Activated CD8-positive, alpha-beta memory T cell treated with anti-CD3 and anti-CD28 coated beads for 48 hours (primary cell): ENCODE measurements at places on chromosomes 5 and 9.

DNA sequence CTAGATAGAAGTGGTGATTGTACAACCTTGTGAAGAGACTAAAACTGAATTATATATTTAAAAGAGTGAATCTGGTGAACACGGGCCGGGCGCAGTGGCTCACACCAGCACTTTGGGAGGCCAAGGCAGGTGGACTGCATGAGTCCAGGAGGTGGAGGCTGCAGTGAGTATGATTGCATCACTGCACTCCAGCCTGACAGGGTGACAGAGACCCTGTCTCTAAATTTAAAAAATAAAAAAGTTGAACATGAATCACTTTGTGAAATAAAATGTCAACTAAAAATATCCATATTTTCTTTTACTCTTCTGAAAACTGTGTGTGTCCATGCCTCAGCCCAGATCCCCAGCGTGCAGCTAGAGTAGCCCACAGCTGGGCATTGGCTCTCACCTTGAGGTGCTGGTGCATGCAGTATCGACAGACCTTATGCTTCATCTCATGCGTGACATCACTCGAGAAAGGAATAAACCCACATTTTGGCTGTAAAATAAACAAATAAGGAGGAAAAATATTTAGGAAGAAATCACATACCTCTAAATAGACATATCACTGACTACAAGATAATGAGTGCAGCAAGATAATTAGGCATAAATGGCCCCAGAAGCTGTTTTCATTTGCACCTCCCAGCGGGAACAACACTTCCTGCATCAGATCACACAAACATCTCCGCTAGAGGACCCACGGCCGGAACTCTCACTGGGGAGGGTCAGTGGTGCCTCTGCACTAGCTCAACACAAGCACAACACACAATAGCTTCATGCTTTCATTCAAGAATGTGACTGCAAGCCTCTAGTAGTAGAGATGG lies 22.1 kb downstream of the IPPK start:
- no peak for DNase-seq

DNA sequence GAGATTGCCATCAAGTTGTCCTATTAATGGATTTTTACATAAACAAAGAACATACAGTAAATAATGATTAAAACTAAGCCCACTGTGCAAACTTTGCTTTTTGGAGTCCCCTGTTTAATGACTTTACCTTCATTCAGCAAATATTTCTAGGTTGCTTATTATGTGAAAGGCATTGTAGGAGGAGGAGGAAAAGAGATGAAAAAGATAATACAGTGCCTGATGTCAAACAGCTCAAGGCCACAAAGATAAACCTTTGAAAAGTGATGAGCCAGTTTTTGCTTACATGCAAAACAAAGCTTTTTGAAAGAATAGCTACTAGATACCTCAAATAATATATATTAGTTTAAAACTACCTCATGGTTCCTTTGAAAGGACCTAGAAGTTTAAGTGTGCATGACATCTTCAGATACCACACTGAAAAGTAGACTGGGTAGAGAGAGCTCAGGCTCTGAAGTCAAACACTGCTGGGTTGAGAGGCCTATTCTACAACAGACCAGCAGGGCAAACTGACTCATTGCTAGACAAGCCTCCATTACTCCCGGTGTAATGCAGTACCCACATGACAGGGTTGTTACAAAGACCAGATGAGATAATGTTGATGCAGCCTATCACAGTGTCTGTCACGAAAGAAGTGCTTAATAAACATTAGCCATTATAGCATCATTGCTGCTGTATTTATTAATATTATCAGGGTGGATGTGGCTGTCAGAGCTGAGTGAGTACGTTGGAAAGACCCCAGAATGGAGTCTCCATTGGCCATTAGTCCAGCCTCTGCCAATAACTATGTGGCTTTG lies 11.8 kb downstream of the DEPDC1B start:
- DNase-seq, result no peak

DNA sequence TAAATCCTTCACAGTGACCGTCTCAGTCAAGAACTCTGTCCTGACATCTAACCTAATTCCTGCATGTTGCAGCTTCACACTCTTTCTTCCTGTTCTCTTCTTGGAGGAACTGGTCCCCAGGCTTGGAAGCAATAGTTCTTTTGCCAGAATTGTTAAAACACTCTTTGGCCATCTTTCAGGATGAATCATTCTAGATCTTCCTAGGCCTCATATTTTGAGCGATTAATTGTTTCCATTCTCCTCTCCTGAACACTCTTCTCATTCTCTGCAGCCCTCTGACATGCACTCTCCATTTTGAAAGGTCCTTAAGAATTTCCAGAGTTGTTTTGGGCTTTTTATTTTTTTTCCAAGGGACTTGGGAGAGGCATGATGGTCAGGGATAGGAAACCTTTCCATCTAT lies 85.8 kb downstream of the FAM114A2 start:
- DNase-seq, result no peak

- no peak for DNase-seq
Measured at GRCh38 chr5:61347080-61347479, 15.0 kb downstream of the ZSWIM6 start.

DNA sequence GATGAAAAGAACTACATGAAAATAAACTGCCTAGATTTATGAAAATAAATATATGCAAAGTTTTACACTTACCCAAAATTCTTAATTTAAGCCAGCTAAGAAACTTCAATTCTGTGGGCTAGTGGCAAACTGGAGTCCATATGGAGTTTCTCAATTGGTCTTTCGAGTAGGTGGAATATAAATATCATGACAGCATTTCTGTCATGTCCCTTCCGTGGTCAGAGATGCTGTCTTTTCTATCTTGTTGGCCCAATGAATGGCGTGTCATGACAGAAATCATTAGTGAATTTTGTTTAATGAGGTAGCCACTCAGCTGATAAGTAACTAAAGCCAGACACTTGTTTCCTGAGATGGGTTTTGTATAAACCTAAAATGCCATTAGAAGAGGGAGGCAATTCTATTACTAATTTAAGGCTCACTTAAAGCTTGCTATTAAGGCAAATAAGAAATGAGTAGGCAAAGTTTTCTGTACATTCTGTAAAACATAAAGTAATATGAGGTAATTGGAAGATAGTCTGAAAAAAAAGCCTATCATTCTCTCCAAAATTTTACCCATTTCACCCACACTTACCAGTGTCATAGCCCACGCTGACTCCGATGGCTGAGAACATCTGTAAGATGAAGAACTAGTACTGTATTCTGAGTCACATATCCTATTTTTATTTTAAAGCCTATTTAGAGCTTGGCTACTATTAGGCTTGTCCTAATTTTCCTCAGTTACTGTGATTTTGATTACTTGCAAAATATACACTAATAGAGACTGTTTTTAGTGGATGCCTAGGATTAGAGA lies 419.3 kb upstream of the MEF2C start:
- no peak for DNase-seq

GRCh38 chr9:126050605-126050990 lies 276.0 kb upstream of the MVB12B start:
- DNase-seq, result no peak

DNA sequence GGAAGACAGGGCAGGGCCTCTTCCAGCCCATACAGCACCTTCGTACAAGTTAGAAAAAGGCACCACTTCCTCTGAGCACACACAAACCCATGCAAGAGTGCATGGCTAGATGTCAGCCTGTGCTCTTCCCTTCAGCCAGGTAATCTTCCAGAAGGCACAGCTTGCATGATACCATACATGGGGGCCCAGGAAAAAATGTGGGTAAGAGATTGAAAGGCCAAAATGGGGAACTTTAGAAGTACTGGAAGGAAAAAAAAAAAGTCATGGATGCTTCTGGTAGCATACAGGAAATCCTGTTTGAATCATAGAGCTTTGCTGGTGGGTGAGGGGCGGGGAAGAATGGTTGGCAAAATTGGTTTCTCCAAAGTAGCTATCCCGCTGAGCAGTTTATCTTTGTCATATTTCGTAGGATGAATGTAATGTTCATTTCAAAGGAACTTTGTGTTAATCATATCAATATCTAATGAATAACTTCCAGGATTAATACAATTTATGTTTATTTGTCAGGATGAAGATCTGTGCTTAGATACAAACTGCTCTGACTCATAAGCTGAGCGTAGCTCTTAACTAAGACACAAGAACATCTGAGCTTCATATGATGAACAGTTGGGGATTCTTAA lies 78.2 kb upstream of the MAP3K1 start:
- DNase-seq, result no peak

GRCh38 chr9:91757782-91758181 lies 192.2 kb downstream of the ROR2 start:
- DNase-seq, result no peak

DNA sequence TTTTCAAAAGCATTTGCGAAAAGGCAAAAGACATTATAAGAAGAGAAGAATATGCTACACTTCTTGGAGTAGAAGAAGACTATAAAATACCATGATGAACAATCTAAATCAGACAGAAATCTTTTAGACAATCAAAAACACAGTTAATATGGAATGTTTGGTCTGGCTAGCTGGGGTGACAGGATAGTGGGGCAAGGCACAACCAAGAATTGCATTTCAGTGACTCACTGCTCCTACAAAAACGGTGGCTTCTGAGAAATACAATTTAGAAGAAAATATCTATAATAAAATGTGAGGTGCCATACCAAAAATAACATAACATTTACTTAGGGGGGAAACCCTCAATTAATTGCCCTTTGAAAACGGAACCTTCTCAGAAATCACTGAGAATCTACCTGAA lies 363.4 kb downstream of the NPR3 start:
- no peak for DNase-seq

GRCh38 chr9:133121915-133122550 lies 993 bp upstream of the RALGDS start:
- DNase-seq, result no peak

GRCh38 chr9:16100537-16101091 lies 547.8 kb downstream of the CCDC171 start:
- DNase-seq, result no peak

GRCh38 chr5:132526290-132526973 lies 16.9 kb downstream of the IL5 start:
- DNase-seq, result no peak

- no peak for DNase-seq
Measured at GRCh38 chr5:35470866-35471265, 146.8 kb upstream of the SPEF2 start.

- DNase-seq, result no peak
Measured at GRCh38 chr9:15469862-15470261, 40.9 kb downstream of the PSIP1 start.

- no peak for DNase-seq
Measured at GRCh38 chr5:102106599-102106998, 189.5 kb downstream of the SLCO4C1 start.

DNA sequence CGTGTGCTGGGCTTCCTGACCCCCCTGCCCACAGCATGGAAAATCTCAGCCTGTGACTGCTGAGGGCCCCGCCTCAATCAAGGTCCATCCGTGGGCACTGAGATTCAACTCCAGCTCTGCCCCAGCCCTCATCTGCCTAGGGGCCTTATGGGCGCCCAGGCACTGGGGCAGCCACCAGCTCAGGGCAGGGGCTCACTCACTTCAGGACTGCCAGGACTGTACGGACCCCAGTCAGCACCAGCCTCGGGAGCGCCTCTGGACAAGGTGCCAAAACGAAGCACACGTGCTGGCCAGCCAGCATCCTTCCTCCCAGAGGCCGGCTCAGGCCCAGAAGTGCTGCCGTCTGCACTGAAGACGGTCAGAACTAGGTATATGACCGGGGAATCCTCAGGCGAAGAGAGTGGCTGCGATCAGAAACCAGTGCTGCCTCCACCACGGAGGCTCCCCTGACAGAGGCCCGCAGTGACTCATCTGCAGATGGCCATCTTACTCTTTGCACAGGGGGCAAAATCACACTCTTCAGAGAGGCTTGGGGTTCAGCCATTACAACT lies 19.6 kb downstream of the CLPTM1L start:
- no peak for DNase-seq

DNA sequence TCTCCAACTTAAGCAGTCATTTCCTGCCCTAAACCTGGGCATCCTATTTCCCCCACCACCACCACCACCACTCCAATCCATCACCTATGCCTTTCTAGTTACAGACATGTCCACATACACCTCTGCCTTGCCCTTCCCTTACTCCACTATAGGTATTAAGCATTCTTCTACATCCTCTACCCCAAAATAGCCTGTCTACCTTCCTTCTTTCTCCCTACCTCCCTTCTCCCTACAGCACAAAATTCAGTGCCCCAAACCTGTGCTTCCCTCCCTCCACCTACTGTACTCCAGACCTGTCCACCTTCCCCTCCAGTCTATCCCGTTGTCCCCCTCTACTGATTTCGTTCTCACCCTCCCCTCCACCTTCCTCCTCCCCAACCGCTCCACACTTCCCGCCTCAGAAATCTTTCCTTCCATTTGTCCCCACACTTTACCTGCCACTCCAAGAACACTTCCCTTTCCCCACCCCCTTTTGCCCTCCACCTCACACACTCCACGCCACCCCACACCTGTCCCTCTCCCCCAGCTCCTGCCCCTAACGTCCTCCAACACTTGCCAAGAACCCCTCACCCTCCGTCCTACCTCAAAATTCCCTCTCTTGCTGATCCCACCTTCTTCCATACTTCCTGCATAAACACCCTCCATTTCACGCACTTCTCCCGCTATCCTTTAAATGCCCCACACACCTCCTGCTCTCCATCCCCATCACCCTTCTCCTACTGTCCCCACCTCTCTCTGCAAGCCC lies 1.6 kb downstream of the STRBP start:
- no peak for DNase-seq

- DNase-seq, result no peak
Measured at GRCh38 chr9:892123-892522, 50.6 kb downstream of the DMRT1 start.

DNA sequence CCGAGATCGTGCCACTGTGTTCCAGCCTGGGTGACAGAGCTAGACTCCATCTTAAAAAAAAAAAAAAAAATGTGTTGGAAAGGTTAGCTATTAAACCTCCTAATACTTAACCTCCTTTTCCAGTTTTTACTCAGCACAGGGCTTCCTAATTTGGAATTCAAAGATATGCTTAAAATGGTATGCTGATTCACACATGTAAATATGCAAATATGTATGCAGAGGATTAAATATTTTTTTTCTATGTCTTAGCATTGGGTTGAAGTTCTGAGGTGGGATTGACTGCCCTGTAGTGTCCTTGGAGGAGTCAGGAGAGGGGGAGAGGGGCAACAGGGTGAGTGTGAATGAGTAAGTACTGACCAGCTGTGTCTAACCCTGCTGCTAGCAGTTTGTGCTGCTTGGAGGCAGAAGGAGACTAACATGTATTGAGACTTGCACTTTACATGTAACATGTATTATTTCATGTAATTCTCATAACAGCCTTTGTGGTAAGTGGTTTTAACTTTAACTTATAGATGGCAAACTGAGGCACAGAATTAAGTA lies 63.2 kb downstream of the SLC44A1 start:
- no peak for DNase-seq

GRCh38 chr9:20477940-20478620 lies 144.2 kb downstream of the MLLT3 start:
- no peak for DNase-seq

GRCh38 chr5:12460493-12461261 lies 556.4 kb upstream of the CTNND2 start:
- DNase-seq, result no peak

GRCh38 chr9:112145886-112146285 lies 29.2 kb downstream of the SUSD1 start:
- DNase-seq, result no peak
